ENCODE measurements at places on chromosomes 4 and X. TPM values are rescaled to one million over a fixed set of nuclear protein-coding genes. Genes with fewer than 3 reads are reported as not detected.
A peak's percentile ranks its signal among the peaks of the same experiment; 100 is the strongest.

- DNase-seq = no peak
Observed at GRCh38 chr4:80153874-80154544, 43.3 kb upstream of the PRDM8 start.

SPANXB1 gene
- not detected for polyA plus RNA-seq

NPY1R gene
- polyA plus RNA-seq = 0.46 TPM

CXXC4 gene
- polyA plus RNA-seq = 15.6 TPM

ITIH6 gene
- 0.04 TPM for polyA plus RNA-seq

DNA sequence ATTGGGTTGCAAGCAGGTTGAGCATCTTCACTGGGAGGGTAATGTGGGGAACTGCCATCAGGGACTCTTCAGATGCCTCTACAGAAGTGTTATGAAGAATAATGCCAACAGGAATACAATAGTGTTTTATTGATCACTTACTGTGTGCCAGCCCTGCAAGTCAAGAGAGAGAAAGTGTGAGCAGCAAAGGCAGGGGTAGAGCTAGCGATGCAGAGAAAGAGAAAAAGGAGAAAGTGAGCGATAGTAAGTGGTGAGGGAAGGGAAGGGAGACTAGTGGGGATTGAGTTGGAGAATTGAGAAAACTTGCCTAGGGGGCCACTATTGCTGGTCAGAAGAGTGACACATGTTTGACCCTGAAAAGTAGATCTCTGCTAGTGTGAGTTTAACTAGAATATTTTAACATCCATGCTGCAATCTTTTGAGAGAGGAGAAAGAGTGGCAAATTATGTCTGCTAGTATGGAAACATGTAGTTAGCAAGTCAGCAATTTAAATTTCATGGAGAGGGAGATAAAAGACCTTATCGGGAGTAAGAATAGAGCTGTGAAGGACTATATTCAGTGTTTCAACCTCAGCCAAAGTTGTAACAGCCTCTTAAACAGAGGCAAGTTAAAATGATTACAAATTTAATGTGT, 12.2 kb downstream of the AFF1 start:
- no peak for DNase-seq

DNA sequence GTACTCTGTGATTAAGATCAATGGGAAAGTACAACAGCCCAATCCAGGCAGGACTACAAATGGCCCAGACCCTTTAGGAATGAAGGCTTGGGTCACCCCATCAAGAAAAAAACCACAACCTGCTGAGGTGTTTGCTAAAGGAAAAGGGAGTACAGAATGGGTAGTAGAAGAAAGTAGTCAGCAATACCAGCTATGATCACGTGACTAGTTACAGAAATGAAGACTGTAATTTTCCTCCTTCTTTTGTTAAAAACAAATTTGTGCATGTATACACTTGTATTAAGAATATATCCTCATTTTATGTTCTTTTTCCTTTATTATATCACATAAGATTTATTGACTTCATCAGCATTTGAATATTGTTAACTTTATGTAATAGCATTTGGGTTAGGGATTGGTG, 160.1 kb upstream of the TBX22 start:
- DNase-seq = no peak

- DNase-seq = no peak
Observed at GRCh38 chrX:100994352-100995281, 25.1 kb downstream of the ARL13A start.

DNA sequence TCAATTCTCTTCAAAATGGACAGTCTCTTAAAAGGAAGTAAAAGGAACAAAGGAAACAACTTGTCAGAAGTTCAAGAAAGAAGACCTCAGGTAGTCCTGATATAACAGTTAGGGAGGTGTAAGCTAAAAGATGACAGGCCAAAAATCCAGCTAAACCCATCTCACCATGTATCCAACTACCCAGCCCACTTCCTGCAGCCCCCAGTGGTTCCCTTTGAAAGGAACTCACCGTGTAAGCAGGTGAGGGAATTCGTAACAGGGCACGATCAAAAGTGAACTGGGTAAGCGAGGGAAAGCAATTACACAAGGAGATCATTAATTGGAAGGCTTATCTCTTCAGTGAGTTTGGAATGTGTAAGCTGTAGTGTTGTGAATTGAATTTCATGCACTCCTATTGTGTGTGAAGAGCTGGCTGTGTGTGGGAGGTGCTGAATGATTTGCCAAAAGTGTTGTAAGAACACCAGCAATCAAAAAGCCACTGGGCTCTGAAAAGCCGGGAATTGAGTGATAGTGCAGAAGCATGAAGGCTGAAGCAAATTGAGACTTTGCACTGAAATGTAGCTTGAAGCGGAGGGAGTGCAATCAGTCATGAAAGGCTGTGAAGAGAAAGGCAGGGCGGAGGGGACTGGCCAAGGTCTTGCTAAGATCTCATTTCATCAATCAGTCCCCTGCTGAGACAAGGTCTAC, 914.2 kb upstream of the LCORL start:
- no peak for DNase-seq

ETDB gene
- polyA plus RNA-seq = not detected

- no peak for DNase-seq
Observed at GRCh38 chr4:146182443-146182842, 6.9 kb downstream of the LSM6 start.

GRCh38 chr4:73021634-73022033, 47.9 kb downstream of the COX18 start:
- no peak for DNase-seq

PTTG2 gene
- polyA plus RNA-seq = not detected

DNA sequence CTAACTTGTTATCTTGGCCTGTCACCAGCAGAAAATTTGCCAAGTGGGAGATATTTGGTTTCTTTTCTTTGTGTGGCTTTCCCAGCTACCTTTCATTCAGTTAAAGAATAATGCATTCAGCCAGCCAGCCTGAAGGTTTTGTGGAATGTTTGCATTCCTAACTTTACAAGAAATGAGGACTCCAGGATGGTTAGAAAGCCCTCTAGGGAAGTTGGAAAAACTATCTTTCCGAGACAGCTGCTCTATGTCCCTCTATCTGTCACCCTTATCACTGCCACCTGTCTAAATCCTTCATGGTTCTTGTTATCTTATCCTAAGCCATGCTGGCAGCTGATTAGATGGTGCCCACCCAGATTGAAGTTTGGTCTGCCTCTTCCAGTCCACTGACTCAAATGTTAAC, 384.2 kb downstream of the SH3BGRL start:
- no peak for DNase-seq

- no peak for DNase-seq
Observed at GRCh38 chrX:78322863-78323262, 4.5 kb downstream of the CYSLTR1 start.

- DNase-seq = peak; percentile 82
Observed at GRCh38 chrX:153381684-153382532, 19.2 kb downstream of the PNMA6E start.

CLTRN gene
- 2.3 TPM for polyA plus RNA-seq

ITGB1BP2 gene
- 3.1 TPM for polyA plus RNA-seq

BANK1 gene
- polyA plus RNA-seq = 2.6 TPM

DNA sequence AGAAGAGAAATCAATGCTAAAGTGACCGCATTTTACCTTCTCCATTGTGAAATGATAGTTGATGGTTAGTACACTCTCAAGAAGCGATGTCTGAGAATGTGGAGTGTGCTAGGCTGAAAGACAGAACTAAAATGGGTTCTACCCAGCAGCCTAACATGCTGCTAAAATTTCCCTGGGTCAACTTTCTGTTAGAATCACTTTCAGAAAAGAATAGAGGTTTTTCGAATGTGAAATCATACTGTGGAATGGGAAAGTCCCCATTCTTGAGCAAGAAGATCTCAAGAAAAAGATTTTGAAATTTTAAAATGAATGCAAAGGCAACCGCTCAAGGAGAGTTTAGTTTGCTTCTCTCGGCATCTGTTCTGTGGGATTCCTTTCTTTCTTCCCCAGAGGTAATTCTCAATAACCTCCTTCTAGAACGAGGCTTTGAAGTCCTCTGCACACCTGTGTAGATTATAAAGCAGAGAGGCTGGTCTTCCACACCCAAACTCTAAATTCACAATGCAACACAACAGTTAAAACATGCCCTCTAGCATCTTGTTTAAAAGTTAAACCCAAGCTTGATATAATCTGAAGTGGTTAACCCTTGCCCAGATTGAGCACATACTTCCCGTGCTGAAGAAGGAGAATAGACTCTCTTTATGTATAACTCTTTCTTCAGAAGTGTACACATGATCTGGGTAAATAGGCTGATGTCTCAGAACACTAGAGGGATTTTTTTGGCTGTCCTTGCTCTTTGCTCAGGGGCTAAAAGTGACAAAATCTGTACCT, 208.7 kb upstream of the KLF3 start:
- DNase-seq = no peak

FUNDC1 gene
- 23.6 TPM for polyA plus RNA-seq

- no peak for DNase-seq
Observed at GRCh38 chr4:142353149-142353738, 492.9 kb downstream of the INPP4B start.

GRCh38 chr4:185640811-185641675, 105.7 kb upstream of the PDLIM3 start:
- DNase-seq = peak; percentile 47

DNA sequence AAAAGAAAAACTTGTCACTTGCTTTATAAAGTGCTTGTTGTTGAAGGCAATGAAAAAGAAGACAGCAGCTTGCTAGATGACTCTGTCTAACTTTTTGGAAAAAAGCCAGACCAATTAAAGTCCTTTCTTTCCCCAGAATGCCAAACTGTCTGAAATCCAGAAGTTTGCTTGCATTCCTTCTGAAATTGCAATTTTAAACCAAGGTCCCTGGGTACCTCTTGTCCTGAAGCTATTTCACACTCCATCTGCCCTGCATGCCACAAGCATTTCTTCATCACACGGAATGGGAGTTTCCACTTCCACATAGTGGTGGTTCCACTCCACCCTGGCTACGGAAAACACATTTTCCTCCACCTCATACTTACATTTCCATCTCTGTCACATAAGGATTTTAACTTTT, 101.0 kb downstream of the PAPSS1 start:
- no peak for DNase-seq

DNA sequence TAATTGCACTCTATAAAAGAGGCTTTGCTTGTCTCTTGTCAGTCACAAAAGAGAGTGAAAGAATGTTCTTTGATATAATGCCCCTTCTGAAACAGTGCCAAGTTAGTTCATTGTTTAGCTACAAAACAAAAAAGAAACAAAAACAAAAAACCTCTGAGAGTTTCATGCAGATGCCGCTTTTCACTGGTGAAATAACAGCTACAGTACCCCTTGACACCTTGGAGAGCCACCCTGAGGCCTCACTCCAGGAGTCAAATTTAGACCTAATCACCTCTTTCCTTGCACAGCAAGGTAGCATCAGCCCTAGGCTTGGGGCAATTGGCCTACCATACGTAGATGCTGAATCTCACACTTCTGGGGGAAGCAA, 185.2 kb downstream of the UNC5C start:
- peak; percentile 21 for DNase-seq

All from right lung (tissue), 10 donors.